ENCODE measurements at places on chromosomes 16 and 17.

GRCh38 chr17:20967776-20968175, 75.0 kb downstream of the USP22 start:
- DNase-seq, result no peak

DNA sequence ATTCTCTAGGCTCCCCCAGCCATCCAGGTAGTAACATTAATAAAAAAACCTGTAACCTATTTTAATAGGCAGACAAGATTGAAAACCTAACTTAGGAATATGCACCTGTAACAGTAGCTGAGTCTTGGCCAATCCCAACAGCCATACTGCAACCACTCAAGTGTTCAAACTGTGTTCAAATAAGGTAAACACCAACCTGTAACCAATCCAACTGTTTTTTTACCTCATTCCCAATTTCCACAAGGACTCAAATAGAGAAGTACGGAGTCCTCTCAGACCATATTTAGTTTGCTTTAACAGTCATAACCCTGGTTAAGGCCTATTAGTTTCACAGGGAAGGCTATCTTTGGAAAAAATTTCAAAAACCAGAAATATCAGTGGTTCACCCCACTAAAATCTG, 40.4 kb upstream of the NOS2 start:
- no peak for DNase-seq

DNA sequence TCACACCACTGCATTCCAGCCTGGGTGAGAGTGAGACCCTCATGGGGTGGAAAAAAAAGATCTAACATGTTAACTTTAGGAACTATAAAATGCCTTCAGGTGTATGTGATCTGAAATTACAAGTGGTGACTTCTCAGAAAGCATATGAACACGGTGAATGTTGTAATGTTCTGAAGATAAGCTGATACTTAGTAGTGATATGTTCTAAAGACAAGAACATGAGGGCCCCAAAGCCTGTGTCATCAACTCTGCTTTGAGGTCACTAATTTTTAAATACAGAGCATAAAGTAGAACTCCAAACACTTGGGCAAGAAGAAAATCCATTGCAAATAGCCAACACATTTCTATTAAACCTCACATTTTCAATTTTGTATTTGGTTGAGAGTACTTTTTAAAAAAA, 2.6 kb upstream of the FBF1 start:
- DNase-seq, result no peak

DNA sequence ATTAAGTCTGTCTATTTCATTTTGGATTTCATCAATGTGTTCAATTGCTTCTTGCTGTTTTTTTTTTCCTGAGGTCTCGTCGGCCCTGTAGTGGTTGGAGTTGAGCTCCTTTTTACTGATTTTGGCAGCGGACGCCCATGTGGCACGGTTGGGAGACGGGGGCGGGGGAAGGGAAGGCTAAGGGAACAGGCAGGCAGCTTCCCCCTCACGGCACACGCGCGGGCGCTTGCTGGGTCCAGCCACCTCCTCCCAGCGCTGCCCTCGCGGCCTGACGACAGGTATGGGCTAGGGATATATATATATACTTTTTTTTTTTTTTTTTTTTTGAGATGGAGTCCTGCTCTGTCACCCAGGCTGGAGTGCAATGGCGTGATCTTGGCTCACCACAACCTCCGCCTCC, 11.4 kb downstream of the HSF5 start:
- DNase-seq, result no peak
